ENCODE measurements at places on chromosomes 16 and 17.

- DNase-seq, result no peak
Observed at GRCh38 chr17:45384789-45385262, 47.8 kb downstream of the ARHGAP27 start.

GRCh38 chr16:12416136-12416787 lies 387.4 kb downstream of the CPPED1 start:
- DNase-seq, result no peak

GRCh38 chr16:3988824-3989223 lies 108.3 kb upstream of the CREBBP start:
- DNase-seq, result no peak

- no peak for DNase-seq
Observed at GRCh38 chr17:72123530-72124437, 3.0 kb downstream of the SOX9 start.

DNA sequence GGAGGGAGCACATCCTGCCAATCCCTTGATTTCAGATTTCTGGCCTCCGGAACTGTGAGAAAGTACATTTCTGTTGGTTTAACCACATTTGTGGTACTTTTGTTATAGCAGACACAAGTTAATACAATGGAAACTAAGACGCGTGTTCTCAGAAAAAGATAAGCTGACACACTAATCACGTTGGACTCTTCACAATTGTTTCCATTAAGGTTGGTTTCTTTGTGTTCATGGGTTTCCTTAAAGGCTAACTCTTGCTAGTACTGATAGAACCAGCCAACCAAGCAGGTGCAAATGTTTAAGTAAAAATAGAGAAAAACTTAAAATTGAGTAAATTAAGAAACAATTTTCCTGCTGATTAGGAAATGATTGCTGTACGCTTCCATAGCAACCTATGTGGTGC lies 59.4 kb downstream of the CMC2 start:
- no peak for DNase-seq

GRCh38 chr17:7647018-7647417 lies 3.7 kb upstream of the ATP1B2 start:
- no peak for DNase-seq

DNA sequence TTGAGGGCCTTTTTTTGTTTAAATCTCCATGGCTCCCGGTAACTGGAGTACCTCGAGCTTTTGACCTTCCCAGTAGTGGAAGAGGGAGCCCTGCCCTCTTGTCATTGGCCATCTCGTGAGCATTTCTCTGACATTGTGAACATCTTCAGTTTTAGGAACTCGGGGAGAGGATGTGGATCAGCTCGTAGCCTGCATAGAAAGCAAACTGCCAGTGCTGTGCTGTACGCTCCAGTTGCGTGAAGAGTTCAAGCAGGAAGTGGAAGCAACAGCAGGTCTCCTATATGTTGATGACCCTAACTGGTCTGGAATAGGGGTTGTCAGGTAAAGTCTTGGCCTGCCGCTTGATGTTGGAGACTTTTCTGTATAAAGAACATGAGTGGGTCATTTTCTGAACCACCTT lies 24.3 kb downstream of the NTAN1 start:
- DNase-seq, result no peak

- DNase-seq, result no peak
Observed at GRCh38 chr16:1769402-1770300, 1.7 kb downstream of the NME3 start.

GRCh38 chr17:1940810-1941185 lies 84.3 kb downstream of the RTN4RL1 start:
- no peak for DNase-seq

DNA sequence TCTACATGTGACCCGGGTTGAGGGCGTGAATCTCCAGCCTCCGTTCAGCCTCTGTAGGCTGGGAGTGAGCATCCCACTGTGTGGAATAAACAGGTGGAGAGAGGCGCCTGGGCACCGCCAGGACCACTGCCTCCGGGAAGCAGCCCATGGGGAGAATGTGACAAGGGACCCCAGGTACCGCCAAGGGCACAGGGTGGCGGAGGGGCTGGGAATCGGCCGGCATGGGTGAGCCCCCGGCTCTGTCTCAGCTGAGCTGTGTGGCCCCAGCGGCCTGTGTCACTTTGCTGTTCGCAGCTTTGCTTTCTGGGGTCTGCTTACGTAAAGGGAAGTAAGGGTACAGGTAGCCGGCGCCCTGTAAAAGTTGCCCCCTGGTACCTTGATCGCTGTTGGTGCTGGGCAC lies 11.5 kb downstream of the GSE1 start:
- DNase-seq, result no peak

- DNase-seq, result no peak
Observed at GRCh38 chr16:20089246-20089965, 15.7 kb upstream of the GPR139 start.

GRCh38 chr17:41824086-41824485 lies 11.3 kb downstream of the FKBP10 start:
- DNase-seq, result no peak

DNA sequence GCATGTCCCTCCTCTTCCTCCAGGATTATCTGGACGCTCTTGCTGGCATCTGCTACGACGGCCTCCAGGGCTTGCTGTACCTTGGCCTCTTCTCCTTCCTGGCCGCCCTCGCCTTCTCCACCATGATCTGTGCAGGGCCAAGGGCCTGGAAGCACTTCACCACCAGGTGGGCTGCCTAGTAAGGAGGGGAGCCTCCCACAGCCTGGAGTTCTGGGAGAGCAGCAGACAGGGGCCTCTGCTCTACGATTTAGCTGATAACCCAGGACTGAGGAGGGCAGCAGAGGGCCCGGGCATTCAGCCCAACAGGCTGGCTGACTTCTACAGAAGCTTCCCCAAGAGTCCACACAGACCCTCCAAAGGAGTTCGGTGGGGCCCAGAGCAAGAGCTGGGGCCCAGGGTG lies 21.8 kb upstream of the DNAI2 start:
- DNase-seq, result no peak

GRCh38 chr16:72424757-72425156 lies 252.8 kb upstream of the PMFBP1 start:
- DNase-seq, result no peak

GRCh38 chr17:8405499-8406016 lies 7.9 kb upstream of the RNF222 start:
- no peak for DNase-seq

- no peak for DNase-seq
Observed at GRCh38 chr16:66332634-66333610, 33.6 kb upstream of the CDH5 start.

GRCh38 chr17:39777534-39778365 lies 40.0 kb downstream of the GRB7 start:
- DNase-seq, result no peak

DNA sequence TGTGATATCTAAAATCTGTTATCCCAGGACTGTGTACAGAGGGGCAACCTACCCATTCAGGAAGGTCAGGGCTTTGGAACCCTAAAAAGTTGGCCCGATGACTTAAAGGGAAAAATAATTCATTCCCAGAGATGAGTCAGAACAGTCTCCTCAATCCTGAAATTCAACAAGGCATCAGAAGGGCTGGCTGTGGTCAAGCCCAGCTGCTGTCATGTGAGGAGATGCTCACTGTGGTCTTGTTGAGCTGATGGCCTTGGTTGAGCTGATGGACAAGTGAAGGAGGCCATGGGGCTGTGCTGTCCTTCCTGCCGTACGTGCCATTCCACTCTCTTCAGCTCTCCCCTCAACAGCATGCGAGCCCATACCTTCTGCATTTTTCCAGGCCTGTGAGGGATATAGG lies 20.9 kb upstream of the DRG2 start:
- DNase-seq, result no peak

GRCh38 chr16:29927070-29927905 lies 1.3 kb upstream of the KCTD13 start:
- no peak for DNase-seq

GRCh38 chr17:7014995-7015958 lies 2.9 kb downstream of the RNASEK start:
- DNase-seq, result no peak

- no peak for DNase-seq
Observed at GRCh38 chr17:28777178-28777577, 33.4 kb downstream of the TRAF4 start.

DNA sequence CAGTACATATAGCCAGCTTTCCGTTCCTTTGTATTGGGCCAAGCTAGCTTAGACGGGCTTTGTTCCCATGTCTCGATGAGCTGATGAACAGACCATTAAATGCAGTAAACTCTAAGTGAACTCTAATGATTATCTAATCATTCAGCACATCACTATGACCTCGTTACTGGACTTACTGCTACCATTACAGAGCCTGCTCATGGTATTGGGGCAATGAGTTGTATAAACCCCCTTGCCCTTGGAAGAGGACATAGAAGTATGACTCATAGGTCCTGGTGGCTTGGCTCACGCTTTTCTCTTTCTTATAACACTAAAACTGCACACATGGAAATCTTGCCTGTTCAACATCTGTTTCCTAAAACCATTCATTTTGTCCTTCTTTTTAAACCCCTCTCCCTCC lies 93.6 kb upstream of the DYNLRB2 start:
- DNase-seq, result no peak

DNA sequence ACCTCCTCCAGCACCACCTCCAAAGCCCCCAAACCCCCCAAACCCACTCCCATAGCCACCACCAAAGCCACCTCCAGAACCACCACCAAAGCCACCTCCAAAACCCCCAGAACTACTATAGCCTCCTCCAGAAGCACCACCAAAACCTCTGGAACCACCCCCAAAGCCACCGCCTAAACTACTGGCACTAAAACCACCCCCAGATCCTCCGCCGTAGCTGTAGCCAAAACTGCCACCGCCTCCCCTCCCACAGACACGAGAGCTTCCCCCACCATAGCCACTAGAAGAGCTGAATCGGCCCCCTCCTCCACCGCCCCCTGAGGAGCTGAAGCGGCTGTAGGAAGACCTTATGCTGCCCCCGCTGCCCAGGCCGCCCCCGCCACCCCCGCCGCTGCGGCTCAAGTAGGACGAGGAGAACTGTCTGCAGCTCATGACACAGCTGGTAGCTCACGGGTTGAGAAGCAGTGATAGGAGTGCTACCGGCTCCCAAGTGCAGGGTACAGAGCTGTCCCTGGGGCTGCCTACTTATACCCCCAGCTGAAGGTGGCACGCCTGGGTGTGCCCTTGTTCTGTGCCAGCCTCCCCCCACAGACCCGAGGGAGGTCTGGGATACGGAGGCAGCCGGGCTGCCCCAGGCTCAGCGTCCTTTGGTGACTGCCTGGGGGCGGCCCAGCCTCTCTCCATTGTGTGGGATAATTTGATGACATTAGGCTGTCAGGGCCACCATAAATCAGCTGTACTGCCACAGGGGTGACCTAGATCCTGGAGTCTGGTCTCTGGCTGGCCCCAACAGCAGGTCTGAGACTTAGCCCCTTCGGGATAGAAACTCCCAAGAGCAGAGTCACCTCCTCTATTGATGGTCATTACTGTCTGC lies at the start of gene KRT9:
KRT9 (minus strand) TSS at position 499 of the 874 bp plus-strand sequence; CDS start at position 432, 67 bp downstream.
- DNase-seq, result no peak

DNA sequence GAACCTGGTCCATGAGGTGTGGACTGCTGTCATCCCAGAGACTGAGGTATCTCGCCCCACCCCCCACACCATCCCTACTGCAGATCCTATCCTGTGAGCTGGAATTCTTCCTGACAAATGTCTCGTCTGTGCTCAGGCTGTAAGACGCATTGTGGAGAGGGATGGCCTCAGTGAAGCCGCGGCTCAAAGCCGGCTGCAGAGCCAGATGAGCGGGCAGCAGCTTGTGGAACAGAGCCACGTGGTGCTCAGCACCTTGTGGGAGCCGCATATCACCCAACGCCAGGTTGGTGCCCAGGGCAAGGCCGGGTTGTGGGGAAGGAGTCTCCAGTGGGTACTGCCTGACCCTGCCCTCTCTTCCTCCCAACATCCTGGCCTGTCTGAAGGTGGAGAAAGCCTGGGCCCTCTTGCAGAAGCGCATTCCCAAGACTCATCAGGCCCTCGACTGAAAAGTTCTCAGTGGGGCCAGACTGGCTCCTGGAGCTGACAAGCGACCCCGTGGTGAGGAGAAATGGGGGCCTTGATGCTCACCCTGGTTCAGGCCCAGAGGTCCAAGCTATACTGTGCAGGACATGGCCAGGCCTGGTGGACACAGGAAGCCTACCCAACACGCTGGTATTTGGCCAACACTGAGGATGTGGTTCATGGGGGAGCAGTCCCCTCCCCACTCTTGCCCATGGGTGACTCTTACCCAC lies 1.2 kb upstream of the MLX start:
- no peak for DNase-seq

GRCh38 chr17:28746611-28747050 lies 2.8 kb downstream of the TRAF4 start:
- no peak for DNase-seq

- DNase-seq, result no peak
Observed at GRCh38 chr17:8121681-8122421, 2.1 kb downstream of the HES7 start.

DNA sequence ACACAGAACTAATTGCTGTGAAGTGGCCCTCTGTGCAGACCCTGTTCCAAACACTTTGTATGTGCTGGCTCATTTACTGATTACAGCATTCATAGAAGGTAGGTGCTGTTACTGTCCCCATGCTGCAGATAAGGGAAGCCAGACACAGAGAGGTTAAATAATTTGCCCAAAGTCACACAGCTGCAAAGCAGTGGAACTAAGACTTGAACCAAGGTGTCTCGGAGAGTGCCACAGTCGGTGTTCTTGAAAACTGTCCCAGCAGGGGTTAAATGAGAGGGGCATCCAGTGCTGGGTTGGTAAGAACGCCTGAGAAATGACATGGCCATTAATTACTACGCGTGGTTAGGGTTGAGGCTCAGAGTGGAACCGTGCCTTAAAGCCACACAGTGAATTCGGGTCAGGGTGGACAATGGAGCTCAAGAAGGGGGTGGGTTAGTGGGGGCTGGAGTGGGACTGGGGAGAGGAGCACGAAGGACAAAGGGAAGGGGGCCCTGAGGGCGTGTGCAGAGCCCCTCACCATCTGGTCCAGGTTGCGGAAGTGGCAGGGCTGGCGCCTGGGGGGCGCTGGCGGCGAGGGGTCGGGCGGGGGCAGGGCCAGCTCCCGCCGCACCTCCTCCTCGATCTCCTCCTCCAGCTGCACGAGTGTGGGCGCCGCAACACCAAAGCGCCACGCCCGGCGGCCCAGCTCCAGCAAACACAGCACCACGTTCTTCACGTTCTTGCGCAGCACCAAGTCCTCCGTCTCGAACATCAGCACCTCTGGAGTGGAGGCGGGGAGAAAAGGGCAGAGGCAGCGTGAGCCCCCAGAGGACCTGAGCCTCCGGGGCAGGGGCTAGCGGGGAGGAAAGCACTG lies 3.3 kb downstream of the GAS2L2 start:
- DNase-seq, result no peak

- DNase-seq, result peak; percentile 48
Observed at GRCh38 chr17:80427366-80428282, 12.7 kb downstream of the ENDOV start.

DNA sequence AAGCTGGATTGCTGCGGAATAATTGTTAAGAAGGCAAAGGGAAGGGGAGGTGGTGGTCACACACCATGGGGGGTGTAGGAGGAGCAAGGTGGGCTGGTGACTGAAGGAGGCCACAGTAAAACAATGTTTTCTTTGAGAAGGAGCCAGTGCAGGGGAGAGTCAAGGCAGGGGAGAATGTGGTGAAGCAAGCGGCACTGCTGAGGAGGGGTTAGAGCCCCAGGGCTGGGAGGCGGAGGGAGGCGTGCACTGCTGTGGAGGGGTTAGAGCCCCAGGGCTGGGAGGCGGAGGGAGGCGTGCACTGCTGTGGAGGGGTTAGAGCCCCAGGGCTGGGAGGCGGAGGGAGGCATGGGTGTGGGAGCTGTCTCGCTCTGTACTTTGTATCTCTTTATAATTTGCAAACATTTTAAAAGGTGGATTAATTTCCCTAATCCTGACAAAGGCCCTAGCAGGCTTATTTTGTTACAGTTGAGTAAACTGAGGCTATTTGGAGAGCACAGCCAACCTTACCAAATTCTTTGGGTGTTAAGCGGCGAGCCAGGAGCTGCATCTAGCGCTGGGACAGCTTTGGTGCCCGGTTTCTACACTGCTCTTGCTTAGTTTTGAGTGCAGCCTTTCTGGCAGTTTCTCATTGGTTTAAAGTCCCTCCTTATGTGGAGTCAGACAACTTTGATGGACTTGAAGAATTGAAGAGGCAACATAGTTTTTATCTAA lies 20.9 kb downstream of the RPTOR start:
- no peak for DNase-seq

Data from cerebellar nuclear complex (tissue), 1 donor.